Stimulated activated CD8-positive, alpha-beta memory T cell treated with anti-CD3 and anti-CD28 coated beads, Interleukin-12 subunit alpha, Interleukin-12 subunit beta, amount 100 ng/mL, for 1 hour (primary cell): ENCODE measurements at places on chromosomes 6 and 20.

DNA sequence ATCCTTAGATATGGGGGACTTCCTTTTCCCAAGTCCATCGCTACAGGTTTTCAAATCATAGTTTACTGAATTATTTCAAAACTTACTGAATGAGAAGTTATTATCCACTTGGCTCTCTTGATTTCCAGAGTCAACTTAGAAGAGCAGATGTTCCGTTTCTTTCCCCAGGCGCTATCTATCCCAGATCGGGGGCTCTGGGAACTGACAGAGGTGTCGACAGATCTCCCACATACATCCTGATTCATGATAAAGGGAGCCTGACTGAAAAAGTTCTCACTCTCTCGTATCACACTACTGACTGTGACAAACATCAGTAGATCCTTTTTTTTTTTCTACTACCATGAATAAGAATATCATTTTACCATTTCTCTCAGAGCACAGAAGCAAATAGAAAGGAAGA lies 654.8 kb downstream of the RNF144B start:
- no peak for DNase-seq

DNA sequence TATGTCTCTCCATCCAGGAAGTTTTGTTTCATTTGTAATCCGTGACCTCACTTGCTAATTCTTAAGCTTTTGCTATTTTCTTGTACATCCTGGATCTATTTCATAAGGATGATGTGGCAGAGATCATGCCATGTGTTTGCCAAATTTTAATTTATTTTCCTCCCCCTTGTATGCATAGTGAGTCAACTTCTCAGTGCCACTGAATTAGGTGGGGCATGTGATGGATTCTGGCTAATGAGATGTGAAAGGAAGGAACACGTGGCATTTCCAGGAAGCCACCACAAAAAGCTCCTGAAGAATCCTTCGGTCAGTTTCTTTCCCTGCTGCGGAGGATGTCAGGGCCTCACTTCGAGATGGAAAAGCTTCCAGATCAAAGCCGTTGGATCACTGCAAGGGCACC lies 86.2 kb upstream of the PRL start:
- DNase-seq: no peak

- no peak for DNase-seq
These were observed 27.9 kb downstream of the TCF15 start for GRCh38 chr20:582204-582603.

- no peak for DNase-seq
These were observed 383.5 kb downstream of the PRKN start for GRCh38 chr6:162343936-162344645.

DNA sequence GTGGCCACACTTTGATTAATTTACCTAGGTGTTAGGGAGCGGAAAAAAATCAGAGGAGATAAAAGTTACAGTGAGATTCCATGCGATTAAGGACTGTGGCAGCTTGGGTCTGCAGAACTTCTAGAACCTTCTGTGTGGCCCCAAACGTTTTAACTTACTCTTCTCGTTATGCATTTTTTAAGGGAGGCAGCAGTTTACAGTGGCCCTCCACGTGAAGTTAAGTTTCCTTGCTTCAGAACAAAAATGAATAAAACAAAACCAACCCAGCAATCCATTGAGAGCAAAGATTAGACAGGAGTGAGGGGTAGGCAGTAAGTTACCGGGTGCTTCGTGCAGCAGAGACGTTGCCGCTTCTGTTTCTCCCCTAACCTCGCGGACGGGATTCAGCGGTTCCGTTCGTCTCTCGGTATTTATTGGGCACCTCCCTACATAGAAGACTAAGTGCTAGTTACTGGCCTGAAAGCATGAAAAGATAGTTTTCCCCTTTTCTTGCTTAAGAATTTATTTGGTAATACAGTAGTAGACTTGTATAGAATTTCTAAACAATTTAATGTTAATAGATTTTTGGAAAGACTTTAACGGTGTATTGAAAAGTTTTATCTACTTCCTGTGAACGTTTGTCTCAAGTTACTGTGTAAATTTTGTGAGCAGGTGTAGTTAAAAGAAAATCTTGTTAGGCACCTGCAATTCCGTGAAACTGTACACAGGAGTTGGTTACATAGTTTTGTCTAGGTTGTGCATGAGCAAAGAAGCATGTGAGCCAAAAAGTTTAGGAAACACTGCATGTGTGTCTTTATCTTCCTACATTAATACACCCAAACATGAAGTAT lies 1.1 kb downstream of the BAG2 start:
- DNase-seq: no peak

DNA sequence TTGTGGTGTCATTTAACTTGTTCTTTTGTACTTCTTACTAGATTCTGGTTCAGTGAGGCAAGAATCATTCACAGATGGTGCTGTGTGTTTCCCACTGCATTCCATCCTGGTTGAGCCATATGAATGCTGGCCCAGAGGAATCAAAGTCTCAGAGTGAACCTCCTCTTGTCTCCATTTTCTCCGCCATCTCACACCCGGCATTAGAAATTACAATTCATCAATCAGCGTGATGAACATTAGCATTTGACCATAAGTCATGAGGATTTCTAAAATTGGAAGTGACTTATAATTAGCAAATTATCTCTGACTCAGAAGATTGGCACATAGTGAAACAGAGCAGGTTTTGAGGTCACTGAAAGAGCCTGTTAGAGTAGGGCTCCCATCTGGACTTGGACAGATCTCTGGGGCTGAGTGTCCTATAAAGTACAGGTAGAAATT lies 25.2 kb downstream of the TNFAIP3 start:
- DNase-seq: no peak

GRCh38 chr6:143581835-143582480 lies 70.4 kb upstream of the FUCA2 start:
- no peak for DNase-seq

- DNase-seq: no peak
These were observed 67.4 kb upstream of the SNRPB2 start for GRCh38 chr20:16662467-16662866.

- no peak for DNase-seq
These were observed 286.9 kb upstream of the PTCHD4 start for GRCh38 chr6:48397887-48398286.

DNA sequence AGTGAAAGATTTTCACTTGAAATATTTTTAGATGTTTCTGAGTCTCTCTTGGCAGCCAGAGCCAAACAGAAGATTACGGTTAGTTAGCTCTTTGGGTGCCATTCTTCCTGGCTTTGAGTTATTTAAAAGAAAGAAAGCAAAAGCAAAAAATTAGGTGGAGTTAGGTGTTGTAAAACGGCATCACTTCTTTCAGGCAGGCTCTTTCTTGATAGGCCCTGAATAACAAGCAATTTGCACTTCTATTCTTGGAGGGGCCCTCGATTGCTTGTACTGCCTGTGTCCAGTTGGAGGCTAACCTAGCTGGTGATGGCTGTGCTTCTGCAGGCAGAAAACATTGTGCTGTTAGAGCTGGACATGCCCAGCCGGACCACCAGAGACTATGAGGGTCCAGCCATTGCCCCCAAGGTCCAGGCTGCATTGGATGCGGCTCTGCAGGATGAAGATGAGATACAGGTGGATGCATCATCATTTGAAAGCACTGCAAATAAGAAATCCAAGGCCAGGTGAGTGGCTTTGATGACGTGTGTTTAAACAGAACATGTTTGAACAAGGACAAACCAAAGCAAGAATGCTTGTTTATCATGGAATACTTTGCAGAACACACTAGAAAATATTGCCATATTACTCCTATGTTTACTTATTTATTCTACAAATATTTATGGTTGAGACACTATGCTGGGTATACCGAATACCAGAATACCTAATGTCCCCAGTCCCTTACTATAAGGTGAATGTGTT lies 28.1 kb upstream of the ASXL1 start:
- no peak for DNase-seq

GRCh38 chr20:26208296-26209091 lies 511.8 kb upstream of the ZNF337 start:
- no peak for DNase-seq

- no peak for DNase-seq
These were observed 11.0 kb downstream of the E2F3 start for GRCh38 chr6:20412682-20413073.

GRCh38 chr6:9977411-9977810 lies 437.5 kb downstream of the TFAP2A start:
- DNase-seq: no peak
